ENCODE measurements at places on chromosomes 16 and 17.

GRCh38 chr17:16001226-16001897, 1.7 kb downstream of the TTC19 start:
- H3K4me1 ChIP-seq = peaks cover 26% of the 10 kb centered on the region
- H3K27me3 ChIP-seq = no peaks in the 10 kb centered on the region
- H3K27ac ChIP-seq = peak overlapping the region; percentile 86

DNA sequence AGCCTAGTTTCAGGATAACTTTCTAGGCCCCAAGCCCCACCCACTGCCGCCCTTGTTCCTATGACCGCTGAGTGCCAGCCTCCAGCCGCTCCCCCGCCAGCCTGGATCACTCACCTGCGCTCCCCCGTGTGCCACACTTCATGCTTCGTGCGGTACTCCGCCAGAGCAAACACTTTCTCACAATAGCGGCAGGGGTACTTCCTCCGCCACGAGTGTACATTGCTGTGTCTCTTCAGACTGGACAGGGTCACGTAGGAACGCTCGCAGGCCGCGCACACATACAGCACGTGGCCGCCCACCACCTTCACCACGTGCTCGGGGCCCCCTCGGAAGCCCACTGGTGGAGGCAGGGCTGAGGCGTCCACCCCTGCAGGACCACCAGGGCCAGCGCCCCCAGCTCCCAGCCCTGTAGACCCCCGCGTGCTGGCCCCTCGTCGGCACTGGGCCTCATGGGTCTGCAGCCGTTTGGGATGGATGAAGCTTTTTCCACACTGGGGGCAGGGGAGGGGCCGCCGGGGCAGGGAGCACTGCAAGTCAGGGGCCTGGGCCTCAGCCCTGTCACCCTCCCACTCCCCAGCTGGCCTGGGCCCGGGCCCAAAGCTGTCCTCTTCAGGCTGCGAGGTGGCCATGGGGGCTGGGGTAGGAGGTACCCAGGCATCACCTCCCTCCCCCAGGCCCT, 13.7 kb downstream of the ZBTB4 start:
- no peak overlapping the region for H3K27ac ChIP-seq
- H3K27me3 ChIP-seq = no peaks in the 10 kb centered on the region
- H3K4me1 ChIP-seq = peaks cover 4% of the 10 kb centered on the region
- peaks cover 17% of the 10 kb centered on the region for H3K36me3 ChIP-seq
- no peak for DNase-seq

GRCh38 chr16:58853854-58854791, 120.0 kb upstream of the GOT2 start:
- H3K27me3 ChIP-seq = peaks cover 4% of the 10 kb centered on the region
- H3K4me1 ChIP-seq = no peaks in the 10 kb centered on the region
- no peak overlapping the region for H3K27ac ChIP-seq
- no peaks in the 10 kb centered on the region for H3K36me3 ChIP-seq
- H3K4me3 ChIP-seq = no peak overlapping the region

- peaks cover 5% of the 10 kb centered on the region for H3K27me3 ChIP-seq
- no peak for DNase-seq
- no peak overlapping the region for H3K4me3 ChIP-seq
- H3K36me3 ChIP-seq = no peaks in the 10 kb centered on the region
- no peak overlapping the region for H3K27ac ChIP-seq
- H3K4me1 ChIP-seq = peaks cover 2% of the 10 kb centered on the region
Observed at GRCh38 chr16:48182979-48183537, 27.3 kb upstream of the ABCC12 start.
